ENCODE measurements at places on chromosomes 12 and 14.
A peak's percentile ranks its signal among the peaks of the same experiment; 100 is the strongest.

DNA sequence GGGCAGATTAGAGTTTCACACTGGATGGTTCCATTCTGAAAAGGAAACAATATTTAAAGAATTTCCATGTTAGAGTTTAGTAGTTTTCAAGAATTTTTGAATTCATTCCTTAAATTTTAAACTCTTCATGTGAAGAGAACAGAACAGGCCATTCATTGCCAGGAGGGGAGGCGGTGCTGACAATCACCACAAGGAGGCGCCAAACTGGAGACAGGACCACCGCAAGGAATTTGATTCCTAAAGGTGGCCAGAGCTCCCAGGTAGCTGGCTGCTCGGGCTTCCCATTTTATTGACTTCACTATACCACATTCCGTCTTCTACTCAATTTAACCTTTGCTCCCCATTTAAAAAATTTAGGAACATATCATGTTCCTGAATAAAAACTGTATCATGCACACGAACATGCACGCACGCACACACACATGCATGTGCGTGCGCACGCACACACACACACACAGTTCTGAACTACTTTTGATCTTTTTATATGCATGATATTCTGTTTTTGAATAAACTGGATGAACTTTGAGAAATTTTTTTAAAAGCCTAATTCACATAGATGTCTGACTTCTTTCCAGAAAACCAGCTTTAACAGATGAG, 101.2 kb downstream of the NELL2 start:
- no peak for DNase-seq

DNA sequence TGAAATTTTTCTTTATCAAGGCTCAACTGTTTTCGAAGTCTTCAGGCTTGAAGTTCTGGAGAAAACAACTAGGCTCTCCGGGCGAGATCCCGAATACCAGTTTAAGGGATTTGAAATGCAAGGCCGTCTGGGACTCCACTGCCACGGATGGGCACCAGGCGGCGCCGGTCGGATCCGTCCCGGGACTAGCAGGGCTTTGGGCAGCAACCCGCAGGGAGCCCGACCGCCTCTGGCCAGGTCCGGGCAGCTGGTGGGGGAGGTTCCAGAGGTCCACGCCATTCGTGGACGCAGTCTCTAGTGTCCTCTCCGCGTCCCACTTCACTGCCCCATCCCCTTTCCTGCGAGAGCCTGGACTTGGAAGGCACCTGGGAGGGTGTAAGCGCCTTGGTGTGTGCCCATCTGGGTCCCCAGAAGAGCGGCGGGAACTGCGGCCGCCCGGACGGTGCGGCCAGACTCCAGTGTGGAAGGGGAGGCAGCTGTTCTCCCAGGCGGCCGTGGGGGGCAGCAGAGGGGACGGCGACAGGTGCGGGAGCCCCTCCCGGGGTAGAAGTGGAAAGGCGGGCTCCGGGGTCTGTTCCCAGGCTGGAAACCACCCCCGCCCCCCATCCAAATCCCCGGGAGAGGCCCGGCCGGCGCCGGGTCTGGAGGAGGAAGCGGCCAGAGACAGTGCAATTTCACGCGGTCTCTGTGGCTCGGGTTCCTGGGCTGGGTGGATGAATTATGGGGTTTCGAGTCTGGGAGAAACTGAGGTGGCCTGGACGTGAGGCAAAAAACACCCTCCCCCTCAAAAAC, 838 bp upstream of the ERBB3 start:
- DNase-seq, result peak; percentile 33

DNA sequence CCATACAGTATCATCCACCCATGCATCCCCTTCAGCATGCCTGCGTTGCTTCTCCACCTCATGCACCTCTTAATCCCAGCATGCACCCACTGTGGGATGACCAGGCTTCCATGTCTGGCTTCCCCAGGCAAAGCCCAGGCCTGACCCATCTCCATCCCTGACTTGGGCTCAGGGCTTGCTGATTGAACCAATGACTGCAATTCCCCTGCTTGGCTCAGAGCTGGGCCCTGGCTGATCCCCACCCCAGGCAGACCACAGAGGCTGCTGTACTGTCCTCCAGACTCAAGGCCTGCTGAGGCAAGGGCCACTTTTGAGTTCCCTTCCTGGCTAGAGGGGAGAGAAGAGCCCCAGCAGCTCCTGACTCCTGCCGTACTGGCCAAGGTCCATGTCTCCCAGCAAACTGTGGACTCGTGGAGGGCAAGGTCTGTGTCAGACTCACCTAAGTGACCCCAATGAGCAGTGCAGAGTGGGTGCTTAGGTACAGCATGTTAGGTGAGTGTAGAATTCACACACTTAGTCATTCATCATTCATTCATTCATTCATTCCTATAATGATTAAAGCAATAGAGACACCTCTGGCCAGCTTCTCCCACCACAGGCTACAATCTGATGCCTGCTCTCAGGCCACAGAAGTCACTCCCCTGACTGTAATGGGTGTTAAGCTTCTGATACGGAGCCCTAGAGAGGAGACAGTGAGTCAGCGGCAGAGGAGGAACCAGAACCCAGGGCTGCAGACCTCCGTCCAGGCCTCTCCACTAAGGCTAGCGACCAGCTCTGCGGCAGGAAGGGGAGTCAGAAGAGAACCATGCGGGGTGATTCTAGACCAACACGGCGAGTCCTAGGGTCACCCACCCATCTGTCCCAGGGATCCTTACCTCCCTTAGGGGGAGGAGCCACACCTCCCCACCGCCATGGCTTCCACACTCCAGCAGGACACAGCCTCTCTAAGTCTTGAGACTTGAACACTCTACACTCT, 2.9 kb downstream of the BEGAIN start:
- no peak for DNase-seq

GRCh38 chr12:61546296-61546695, 713.9 kb upstream of the USP15 start:
- no peak for DNase-seq

GRCh38 chr12:54395545-54395944, 11.0 kb upstream of the ZNF385A start:
- no peak for DNase-seq

GRCh38 chr12:94916663-94917062, 86.8 kb downstream of the NDUFA12 start:
- DNase-seq, result no peak

- DNase-seq, result no peak
Observed at GRCh38 chr12:82627799-82628198, 58.9 kb upstream of the TMTC2 start.

DNA sequence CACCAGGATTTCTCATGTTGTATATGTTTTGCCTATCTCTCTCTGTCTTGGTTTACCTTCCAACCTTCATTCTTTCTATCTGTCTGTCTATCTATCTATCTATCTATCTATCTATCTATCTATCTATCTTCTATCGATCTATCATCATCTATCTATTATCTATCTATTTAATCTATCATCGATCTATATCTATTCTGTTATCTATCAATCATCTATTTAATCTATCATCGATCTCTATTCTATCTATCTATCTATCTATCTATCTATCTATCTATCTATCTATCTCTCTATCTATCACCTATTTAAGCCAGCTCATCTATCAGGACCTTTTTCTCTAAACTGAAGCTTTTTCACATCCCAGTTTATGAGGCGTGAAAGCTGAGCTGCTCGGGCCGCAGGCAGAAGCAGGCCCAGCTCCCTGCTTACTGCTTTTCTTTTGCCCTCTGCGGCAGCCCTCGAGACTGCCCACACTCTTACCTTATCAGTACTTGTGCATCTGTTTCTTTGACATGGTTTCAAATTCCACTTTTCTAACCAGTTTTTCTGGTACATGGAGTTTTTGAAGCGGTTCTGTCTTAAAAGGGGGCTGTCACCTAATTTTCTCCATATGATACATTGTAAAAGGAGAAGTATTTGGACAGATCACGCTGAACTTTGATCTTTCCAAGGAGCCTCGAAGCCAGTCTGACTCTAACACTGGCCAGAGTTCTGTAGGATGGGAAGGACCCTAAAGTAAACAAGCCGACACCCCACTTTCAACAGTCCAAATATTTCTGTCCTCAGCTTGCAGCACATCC, 44.4 kb upstream of the GSG1 start:
- no peak for DNase-seq

GRCh38 chr12:107990325-107990724, 138.8 kb upstream of the WSCD2 start:
- DNase-seq, result no peak

DNA sequence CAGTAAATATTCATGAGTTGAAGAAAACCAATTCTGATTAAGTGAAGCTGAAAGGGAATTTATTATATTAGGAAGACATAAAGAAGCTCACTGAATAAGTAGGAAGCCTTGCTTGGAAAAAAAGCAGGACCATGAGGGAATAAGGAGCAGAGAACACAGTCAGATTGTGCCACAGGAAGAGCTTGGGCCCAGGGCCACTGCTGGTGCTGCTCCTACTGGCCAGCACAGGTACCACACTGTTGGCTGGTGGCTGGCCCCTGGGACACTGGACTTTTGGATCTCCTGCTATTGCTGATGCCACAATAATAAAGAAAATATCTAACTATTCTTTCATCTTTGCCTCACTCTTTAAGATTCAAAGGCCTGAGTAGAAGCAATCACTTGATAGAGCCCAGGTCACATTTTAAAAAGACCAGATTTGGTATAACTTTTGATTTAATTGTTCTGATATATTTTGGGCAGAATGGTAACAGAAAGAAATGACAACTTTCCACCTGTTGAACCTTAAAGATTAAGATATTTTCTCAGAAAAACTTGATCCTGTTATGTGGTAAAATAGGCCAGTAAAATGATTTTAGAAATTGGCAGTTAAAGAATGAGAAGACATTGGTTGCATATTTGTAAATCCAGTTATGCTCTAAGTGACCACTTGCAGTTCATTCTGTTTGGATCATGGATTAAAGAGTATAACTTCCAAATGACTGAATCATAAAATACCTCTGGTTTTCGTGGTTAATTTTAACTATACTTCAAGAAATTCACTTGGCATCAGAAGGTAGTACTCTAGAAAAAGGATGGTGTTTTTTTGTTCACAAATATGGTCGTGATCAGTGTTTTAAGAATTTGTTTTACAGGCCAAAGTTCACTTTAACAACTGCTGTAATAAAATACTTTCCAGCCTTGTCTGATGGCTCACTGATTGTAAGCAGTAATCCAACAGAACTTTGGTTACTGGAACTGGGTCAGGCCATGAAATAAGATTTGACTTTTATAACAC, 68.3 kb downstream of the DERA start:
- peak; percentile 94 for DNase-seq

- no peak for DNase-seq
Observed at GRCh38 chr12:121069206-121069605, 30.2 kb upstream of the OASL start.

DNA sequence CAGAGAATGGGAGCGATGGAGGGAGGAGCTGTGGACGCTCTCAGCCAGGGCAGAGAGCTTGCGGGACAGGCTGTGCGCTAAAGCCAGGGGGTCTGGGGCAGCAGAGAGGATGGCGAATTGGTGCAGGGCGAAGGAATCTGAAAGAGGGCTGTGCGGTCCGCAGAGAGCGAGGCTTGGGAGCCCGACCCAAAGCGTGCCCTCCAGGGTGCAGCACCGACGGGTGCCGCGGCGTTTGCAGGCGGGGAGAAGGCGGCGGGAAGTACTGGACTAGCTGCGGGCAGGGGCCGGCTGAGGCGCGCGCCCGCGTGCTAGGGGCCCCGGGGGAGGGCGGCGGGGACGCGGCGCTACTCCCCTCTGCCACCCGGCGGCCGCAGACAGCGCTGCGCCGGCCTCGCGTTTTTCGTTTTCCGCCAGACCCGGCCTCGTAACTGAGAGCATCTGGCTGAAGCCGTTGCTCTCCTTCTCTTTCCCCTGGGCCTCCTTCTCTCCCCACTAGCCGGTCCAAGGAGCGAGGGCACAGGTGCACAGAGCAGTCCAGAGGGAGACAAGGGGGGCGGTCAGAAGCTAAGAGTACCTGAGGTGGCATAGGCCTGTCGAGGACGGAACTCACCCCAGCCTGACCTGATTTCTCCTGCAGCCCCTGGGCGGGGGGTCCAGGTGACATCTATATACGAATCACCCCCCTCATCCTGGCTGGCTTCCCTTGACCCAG, 24.9 kb downstream of the SLC6A12 start:
- no peak for DNase-seq

DNA sequence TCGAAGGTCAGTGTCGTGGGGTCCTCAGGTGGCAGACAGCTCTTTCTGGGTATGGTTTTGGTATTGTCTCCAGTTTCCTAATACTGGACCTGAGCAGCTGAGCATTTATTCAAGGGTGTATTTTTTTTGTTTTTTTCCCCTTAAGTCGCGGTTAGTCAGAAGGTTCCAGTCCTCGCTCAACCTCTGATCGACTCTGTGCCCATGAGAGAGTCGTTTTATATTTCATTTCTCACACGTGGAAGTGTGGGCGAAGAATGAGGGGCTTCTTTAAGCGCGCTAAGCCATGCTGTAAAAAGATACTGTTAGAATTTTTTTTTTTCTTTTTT, 499 bp downstream of the MIPOL1 start:
- no peak for DNase-seq

DNA sequence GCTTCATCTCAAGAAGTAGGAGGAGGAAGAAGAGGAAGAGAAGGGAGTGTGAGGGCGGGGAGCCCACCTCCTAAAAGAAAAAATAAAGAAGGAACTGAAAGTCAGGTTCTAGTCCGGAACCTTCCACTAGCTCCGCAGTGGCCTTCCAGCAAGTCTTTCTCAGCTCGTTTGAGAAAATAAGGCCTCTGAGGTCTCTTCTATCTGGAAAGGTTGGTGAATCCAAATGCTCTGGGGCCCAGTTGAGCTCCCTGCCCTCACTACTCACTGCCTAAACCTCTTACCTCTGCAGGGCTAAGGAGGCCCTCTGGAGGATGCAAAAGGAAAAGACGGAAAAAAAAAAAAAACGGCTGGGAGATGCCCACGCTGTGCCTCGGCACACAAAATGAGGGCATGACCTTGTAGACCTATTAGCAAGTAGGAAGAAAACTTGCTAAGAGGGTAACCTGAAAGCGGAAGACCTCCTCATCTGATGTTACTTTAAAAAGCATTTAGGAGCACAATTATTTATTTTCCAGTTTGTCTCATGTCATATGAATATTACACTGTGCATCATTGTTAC, 35.9 kb downstream of the FBLN5 start:
- DNase-seq, result no peak

DNA sequence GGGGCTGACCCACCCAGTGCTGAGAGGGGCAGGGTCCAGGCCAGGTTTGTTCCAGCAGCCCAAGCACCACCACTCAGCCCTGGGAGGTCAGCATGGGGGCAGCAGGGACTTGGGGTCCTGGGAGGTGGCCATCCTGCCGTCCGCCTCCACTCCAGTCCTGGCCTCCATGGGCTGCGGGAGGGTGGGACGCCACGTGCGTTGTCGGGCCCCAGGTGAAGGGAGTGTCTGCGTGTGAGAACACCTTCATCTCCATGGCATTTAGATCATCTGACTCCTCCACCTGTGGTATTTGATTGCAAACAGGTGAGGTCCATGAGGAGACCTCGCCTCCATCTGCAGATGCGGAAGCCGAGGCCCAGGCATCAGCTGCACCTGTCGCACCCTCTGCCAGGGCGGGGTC, 44.1 kb downstream of the FBRSL1 start:
- DNase-seq, result no peak
